ENCODE measurements at places on chromosomes 7 and 10. TPM values are rescaled to one million over a fixed set of nuclear protein-coding genes. Genes with fewer than 3 reads are reported as not detected.

DNA sequence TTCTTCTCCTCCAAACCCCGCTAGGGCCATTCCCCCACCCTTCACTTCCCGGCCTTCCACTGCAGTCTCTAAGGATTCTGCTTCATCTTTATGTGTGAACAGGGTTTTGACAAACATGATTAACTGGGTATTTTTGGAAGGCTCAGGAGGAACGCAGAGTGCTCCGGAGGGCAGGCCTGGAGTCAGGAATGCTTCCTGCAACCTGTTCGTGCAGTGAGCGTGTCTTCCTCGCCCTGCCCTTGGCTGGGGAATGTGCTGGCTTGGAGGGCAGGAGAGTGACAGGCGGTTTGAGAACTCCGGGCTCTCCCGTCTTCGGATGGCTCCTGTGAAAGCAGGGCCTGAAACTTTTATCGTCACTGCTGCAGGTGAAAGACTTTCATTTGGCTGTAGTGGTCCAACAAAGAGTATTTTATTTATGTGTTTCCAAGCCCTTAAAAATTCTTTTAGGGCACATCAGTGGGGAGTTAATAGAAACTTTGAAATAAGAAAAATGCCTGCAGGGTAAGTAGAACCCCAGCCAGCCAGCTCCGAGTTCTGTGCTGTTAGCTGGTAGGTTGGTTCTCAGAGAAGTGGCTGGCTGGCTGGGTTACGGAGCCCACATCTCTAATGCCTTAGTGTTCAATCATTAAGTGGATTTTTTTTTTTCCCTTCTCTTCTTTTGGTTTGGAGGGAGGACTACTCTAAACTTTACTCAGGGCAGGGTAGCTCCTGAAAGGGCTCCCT, 51.0 kb downstream of the TCF7L2 start:
- DNase-seq, result peak; percentile 56

GRCh38 chr10:124632064-124632531, 112.1 kb downstream of the FAM53B start:
- peak; percentile 68 for DNase-seq

DNA sequence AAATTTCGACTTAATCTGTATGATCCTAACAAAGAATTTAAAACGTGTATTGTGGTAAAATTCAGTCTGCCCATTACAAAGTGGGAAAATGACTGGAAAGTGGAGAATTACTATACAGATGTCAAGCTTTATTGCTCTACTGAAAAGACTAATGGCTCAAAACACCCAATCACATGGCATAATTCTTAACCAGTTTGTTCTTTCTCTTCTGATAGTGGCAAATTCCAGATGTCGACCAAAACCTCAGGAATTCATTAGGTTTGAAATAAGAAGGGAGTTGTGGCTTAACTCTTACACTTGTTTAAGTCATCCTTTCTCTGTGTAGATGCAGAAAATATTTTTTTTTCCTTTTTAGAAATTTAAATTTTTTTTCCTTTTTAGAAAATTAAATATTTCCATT, 1254.9 kb upstream of the LRRN3 start:
- DNase-seq, result no peak

GLCCI1 gene
- total RNA-seq, result 11.2 TPM

IRF5 gene
- total RNA-seq, result 6.5 TPM

GRCh38 chr10:71719042-71719441, 536 bp downstream of the C10orf105 start:
- DNase-seq, result peak; percentile 76

DNA sequence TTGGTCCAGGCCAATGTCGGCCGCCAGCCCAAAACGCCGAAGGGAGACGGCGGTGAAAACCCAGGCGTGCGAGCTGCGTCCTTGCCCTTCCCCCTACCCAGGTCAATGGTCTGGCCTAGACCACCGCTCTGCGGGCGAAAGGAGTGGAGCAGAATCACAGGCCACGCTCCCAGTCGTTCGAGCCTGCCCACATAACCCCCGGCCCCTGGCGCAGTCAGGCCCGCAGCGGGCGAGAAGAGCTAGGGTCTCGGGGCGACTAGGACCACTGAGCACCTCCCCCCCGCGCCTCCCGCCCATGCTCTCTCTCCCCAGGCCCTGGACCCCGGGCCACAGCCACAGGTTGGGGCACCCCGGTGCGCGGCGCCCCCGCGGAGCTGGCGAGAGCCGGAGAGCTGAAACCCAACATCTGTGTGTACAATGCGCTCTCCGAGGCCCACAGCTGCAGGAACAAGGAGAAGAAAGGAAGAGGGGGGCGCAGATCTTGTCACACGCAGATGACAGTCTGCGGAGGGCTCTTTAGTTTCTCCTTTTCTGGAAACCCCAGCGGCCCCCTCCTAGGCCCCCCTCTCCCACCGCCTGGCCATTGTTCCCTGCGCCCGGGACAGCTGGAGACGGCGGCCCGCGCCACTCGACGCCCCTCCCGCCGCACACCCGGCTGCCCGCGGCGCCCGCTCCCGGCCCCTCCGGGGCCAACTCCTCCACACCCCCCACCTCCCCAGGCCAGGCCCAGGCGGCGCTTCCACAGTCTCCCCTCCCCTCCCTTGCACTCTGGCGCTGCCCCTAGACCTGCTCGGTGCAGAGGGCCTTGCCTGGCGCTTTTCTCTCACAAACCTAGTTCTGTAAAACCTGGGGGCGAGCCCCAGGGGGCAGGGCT, 355.0 kb downstream of the DNAJB6 start:
- DNase-seq, result no peak

SLC16A9 gene
- 38.5 TPM for total RNA-seq

- no peak for DNase-seq
Observed at GRCh38 chr7:47031786-47032535, 550.0 kb downstream of the TNS3 start.

VKORC1L1 gene
- total RNA-seq, result 29.0 TPM

DNA sequence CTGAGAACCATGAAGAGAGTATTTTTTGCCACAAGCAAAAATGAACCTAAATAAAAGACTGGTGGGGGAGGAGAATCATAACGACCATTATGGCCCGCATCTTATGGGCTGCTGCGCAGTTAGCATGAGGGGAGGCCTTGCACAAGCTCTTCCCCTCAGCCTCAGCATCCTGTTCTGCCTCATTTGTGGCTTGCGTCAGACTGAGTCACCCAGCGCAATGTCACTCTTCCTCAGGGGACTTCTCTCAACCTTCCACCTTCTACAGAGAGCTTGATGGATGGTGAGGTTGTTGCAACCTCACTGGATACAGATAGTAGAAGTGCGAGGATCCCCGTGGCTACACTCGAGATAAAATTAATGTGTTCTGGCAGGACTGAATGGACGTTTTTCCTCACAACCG, 16.8 kb upstream of the GPR15LG start:
- DNase-seq, result no peak

TNRC18 gene
- 76.4 TPM for total RNA-seq

VWDE gene
- 0.25 TPM for total RNA-seq

DNA sequence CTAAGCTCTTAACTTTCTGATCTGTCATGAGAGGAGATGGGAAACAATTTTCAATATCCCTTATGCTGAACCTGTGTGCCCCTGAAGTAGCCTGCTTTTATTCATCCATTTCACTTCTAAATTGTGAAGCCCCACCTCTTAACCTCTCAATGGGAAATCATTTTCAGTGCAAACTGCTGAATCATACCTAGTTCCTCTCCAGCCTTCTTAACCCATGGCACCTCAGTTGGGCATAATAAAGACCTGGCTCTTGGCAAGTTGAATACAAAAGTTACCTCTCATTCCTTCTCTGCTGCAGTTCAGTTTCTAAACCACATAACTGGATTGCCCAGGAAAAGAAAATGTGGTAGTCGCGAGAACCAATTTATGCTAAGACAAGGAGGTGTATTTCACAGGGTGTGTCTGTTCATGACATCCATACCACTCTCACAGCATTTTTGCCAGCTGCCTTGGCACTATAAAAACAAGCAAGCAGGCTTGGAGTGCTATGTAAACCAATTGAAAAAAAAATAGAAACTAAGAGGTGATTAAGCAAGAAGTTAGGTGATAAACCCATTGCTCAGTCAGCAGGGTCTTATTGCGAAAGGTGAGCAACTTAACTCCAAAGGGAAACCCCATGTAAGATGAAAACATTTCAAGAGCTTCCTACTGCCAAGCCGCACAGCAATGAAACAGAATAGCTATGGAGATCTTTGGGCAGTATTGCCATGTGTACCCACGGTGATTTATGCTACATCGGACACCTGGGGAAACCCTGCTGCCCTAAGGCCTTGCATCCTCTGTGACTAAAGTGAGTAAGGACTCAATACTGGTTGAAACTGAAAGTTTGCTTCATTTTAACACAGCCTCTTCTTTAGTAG, 57.0 kb upstream of the DKK1 start:
- no peak for DNase-seq

- DNase-seq, result no peak
Observed at GRCh38 chr10:1354809-1355710, 298.9 kb downstream of the WDR37 start.

GRCh38 chr10:26805567-26806245, 55.1 kb downstream of the ABI1 start:
- no peak for DNase-seq

KCNH2 gene
- 26.3 TPM for total RNA-seq

SRRM3 gene
- 6.6 TPM for total RNA-seq

GRCh38 chr10:80924063-80924952, 386.6 kb downstream of the SH2D4B start:
- no peak for DNase-seq

GRCh38 chr7:85405016-85405902, 218.4 kb upstream of the SEMA3D start:
- DNase-seq, result no peak

- DNase-seq, result no peak
Observed at GRCh38 chr10:46541017-46541661, 15.3 kb downstream of the GPRIN2 start.

GRCh38 chr10:100999742-101000126, at the start of gene LZTS2:
Gene LZTS2, plus strand, starts transcription at chr10:100999808. Its CDS starts 2,731 bp downstream, at chr10:101002539.
- peak; percentile 75 for DNase-seq

DNA sequence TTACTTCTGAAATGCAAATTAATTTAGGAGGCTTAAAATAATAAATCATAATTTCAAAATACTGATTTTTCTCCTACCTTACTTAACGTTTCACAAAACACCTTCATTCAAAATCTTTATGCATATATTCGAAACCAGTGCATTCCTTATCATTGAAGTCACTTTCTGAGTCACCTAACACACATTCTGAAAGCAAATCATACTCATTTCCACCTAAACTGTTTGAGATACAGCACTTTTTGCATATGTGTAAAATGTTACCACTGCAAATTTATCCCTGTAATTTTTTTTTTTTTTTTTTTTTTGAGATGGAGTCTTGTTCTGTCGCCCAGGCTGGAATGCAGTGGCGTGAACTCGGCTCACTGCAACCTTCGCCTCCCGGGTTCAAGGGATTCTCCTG, 15.7 kb downstream of the PPP3CB start:
- no peak for DNase-seq

DNA sequence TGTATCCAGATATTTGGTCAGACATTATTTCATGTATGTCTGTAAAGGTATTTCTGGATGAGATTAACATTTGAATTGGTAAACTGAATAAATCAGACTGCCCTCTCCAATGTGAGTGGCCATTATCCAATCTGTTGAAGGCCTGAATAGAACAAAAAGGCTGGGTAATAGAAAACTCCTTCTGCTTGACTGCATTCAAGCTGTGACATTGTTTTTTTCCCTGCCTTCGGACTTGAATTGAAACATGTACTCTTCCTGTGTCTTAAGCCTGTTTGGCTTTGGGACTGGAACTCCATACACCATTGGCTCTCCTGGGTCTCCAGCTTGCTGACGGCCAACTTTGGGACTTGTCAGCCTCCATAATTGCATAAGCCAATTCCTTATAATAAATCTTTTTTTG, 36.0 kb upstream of the ARHGAP21 start:
- DNase-seq, result no peak

GRCh38 chr7:155490697-155491628, 33.0 kb downstream of the EN2 start:
- DNase-seq, result no peak

GRCh38 chr10:100506596-100507356, 12.9 kb downstream of the SEC31B start:
- no peak for DNase-seq

PTPRN2 gene
- 6.9 TPM for total RNA-seq

GRCh38 chr10:124524991-124525653, 63.5 kb downstream of the LHPP start:
- DNase-seq, result no peak

- DNase-seq, result no peak
Observed at GRCh38 chr7:92827464-92828120, 8.8 kb downstream of the CDK6 start.

EGR2 gene
- 5.7 TPM for total RNA-seq

DNA sequence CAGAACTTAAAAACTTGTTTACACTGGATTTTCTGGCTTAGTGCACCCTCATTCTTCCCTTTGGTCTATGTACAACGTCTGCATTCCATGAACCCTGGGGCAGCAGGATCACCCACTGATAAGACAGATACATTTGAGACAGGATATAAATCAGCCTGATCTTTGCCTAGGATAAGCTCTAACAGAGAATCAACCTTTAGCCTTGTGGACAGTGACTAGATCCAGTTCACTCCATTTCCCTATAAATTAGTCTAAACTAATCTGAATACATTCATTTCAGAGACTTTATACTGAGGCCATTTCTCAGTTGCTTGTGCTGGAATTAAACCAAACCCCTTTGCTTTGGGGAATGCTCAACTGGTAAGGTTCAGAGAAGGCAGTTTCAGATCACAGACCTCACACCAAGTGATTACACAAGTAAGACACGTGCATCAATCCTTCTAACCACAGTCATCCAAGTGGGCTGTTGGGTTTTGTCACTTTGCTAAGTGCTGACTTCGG, 639.8 kb upstream of the FZD8 start:
- DNase-seq, result no peak

STEAP4 gene
- 3.0 TPM for total RNA-seq

DNA sequence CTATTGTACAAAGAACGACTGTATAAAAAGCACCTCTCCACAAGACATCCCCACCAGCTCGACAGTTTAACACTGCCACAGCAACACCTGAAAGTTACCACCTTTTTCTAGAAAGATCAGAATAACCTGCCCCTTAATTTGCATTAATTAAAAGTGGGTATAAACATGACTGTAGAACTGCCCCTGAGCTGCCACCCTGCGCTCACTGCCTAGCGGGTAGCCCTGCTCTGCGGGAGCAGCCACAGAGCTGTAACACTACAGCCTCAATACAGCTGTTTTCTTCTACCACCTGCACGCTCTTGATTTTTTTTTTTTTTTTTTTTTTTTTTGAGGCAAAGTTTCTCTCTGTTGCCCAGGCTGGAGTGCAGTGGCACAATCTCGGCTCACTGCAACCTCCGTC, 140.9 kb downstream of the PARD3 start:
- DNase-seq, result no peak

DNA sequence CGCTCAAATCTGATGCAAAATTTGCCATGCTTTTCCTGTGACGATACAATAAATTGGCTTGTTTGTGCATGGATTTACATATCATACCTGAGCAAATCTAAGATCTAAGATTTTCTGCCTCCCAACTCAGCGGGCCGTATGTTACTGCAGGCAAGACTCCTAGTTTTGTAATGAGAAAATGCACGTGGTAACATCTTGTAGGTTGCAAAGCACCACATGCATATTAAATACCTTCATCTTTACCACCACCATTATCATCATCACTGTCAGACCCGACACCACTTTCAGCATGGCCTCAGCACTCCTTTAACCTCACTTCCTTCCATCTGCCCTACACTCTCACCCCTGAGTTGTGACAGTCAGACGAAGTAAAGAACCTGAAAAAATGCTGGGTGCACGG, 202.2 kb downstream of the FRMD4A start:
- DNase-seq, result no peak

ASB4 gene
- total RNA-seq, result 0.13 TPM

All from ovary (tissue), 10 donors.